ENCODE measurements at places on chromosomes 3 and 15. TPM values are rescaled to one million over a fixed set of nuclear protein-coding genes. Genes with fewer than 3 reads are reported as not detected.

Gene IFRD2
- total RNA-seq: 38.9 TPM

Gene POLQ
- total RNA-seq: 2.9 TPM

Gene SLC9C1
- not detected for total RNA-seq

Gene IL16
- total RNA-seq: 2.0 TPM

Gene SLC12A6
- total RNA-seq: 25.5 TPM

Gene ZFAND6
- 49.3 TPM for total RNA-seq

Gene ISL2
- total RNA-seq: not detected

Gene SYNM
- 22.1 TPM for total RNA-seq

- no peaks in the 10 kb centered on the region for H3K36me3 ChIP-seq
- peaks cover 17% of the 10 kb centered on the region for H3K4me1 ChIP-seq
- no peaks in the 10 kb centered on the region for H3K27me3 ChIP-seq
These were observed 39.8 kb downstream of the ZFAND6 start for GRCh38 chr15:80099241-80099640.

DNA sequence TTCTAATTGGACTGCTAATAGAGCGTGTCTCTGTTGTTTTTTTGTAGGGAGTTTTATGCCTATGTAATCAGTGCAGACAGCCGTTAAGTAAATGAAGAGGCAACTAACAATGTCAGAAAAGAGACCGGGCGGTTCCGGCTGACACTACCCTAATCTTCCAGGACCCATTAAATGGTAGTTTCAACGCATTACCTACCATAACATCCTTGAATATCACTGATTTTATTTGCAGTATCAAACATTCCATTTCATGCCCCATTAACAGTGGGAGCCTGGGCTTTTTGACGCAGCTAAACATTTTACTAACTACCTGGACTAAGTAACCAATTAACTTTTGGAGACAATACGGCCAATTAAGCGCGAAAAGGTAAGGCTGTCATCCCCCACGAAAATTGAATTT lies 832.9 kb upstream of the NR2F2 start:
- H3K4me3 ChIP-seq: no peak overlapping the region
- no peaks in the 10 kb centered on the region for H3K27me3 ChIP-seq
- H3K27ac ChIP-seq: no peak overlapping the region
- H3K4me1 ChIP-seq: peaks cover 6% of the 10 kb centered on the region

GRCh38 chr3:29721789-29722188 lies 440.9 kb downstream of the RBMS3 start:
- no peak overlapping the region for H3K27ac ChIP-seq
- H3K27me3 ChIP-seq: no peaks in the 10 kb centered on the region
- peaks cover 13% of the 10 kb centered on the region for H3K4me1 ChIP-seq

DNA sequence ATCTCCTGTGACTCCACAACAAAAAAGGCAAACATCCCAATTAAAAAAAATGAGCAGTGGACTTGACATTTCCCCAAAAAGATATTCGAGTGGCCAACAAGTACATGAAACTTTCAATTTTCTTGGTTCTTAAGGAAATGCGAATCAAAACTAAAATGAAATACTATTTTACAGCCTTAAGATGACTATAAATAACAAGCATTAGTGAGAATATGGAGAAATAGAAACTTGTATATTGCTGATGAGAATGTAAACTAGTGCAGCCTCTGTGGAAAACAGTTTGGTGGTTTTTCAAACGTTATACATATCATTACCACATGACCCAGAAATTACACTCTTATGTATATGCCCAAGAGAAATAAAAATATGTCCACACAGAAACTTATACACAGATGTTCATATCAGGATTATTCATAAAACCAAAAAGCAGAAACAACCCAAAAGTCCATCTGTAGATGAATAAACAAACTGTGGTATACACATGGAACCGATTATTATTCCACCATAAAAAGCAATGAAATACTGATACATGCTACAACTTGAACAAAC lies 153.2 kb upstream of the GPR149 start:
- no peaks in the 10 kb centered on the region for H3K36me3 ChIP-seq
- H3K27ac ChIP-seq: no peak overlapping the region
- no peak for DNase-seq
- no peaks in the 10 kb centered on the region for H3K4me1 ChIP-seq
- no peak overlapping the region for H3K4me3 ChIP-seq
- no peaks in the 10 kb centered on the region for H3K27me3 ChIP-seq

DNA sequence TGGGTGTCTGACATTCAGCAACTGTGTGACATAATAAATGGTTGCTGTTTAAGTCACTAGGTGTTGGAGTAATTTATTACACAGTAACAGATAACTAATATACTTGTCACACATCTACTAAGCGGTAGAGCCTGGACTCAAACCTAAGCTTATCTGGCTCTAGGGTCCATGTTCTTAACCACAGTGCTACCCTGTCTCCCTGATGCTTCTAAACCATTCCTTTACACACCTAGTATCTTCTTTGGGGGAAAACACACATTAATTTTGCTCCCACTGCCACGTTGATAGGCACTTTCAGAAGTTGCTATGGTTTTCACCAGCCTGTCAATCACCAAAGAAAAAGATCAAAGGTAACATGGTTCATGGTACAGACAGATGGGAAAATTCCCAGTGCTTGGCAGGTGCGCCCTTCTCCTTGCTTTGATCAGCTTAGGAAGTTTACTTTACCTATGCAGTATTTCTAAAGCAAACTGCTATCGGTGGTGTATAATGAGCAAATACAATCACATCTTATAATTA lies 150.8 kb downstream of the PDZRN3 start:
- H3K4me3 ChIP-seq: no peak overlapping the region
- H3K27ac ChIP-seq: no peak overlapping the region
- H3K27me3 ChIP-seq: no peaks in the 10 kb centered on the region
- DNase-seq: no peak

DNA sequence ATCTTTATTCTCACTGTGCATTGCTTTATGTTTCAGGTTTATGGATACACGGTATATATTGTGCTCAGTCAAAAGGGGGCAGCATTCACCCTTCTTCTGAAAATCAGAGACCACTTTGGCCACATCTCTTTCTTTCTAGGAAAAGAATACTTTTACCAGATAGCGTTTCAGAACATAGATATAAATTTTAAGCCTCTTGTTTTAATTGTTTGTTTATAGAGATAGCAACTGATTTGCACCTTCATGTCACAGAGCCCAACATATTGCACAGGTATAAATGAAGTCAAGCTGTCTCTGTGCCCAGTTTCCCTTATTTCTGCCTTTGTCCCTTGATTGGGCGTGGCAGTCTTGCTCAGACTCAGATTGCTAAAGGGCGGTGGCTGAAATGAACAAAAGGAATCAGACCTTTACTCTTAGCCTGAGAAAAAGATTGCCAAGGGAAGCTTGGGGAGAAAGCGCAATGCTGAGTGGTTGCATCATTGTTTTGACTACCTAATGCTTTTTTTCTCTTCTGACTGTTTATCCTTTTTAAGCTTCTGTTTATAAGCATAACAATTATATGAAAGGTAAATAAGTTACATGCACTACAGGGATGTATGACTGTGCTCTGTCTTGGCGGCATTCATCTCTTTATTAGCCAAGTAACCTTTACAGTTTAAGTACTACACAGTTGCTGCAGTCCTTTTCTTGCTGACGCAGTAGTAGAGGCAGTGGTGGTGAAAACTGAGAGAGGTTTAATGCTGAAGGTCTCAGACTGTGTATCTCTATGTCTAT lies 70.8 kb upstream of the ZBTB20 start:
- no peaks in the 10 kb centered on the region for H3K27me3 ChIP-seq
- peaks cover 15% of the 10 kb centered on the region for H3K4me1 ChIP-seq
- H3K27ac ChIP-seq: peak overlapping the region; percentile 82
- peaks cover under 1% of the 10 kb centered on the region for H3K36me3 ChIP-seq

DNA sequence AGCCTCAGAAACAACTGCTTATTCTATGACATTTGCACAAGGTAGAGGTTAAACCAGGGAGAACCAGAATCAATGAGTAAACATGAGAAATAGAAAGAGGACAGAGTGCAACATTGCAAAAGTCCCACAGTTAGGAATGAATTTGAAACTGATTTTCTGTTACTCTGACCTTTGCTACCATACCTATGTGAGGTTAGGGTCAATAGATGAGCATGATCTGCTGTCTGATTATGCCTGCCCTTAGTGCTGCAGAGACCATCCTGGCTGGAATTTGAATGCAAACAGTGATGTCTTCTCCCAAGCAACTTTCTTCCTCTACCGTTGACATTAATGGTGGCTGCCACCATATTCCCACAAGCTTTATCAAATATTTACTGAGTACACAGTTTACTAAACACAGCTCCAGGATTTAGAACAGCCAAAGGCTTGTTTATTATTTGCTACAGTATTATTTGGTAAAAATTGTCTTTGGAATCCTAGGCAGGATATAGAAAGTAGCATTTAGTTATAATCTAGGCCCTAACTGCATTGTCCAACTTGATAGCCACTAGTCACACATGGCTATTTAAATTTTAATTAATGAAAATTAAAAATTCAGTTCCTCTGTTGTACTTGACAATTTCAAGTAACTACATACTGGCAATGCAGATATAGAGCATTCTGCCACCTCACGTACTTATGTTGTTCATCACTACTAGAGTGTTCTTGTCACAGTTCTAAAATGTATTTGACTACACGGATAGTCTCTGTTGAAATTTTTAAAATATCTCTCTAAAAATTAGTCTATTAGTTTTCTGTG lies 8.9 kb upstream of the CLDN1 start:
- no peaks in the 10 kb centered on the region for H3K36me3 ChIP-seq
- no peak overlapping the region for H3K27ac ChIP-seq
- H3K4me3 ChIP-seq: no peak overlapping the region

GRCh38 chr3:59286791-59287531 lies 237.1 kb upstream of the CFAP20DC start:
- no peaks in the 10 kb centered on the region for H3K36me3 ChIP-seq
- H3K4me1 ChIP-seq: peaks cover 25% of the 10 kb centered on the region
- no peak for DNase-seq
- H3K27ac ChIP-seq: peak overlapping the region; percentile 24

DNA sequence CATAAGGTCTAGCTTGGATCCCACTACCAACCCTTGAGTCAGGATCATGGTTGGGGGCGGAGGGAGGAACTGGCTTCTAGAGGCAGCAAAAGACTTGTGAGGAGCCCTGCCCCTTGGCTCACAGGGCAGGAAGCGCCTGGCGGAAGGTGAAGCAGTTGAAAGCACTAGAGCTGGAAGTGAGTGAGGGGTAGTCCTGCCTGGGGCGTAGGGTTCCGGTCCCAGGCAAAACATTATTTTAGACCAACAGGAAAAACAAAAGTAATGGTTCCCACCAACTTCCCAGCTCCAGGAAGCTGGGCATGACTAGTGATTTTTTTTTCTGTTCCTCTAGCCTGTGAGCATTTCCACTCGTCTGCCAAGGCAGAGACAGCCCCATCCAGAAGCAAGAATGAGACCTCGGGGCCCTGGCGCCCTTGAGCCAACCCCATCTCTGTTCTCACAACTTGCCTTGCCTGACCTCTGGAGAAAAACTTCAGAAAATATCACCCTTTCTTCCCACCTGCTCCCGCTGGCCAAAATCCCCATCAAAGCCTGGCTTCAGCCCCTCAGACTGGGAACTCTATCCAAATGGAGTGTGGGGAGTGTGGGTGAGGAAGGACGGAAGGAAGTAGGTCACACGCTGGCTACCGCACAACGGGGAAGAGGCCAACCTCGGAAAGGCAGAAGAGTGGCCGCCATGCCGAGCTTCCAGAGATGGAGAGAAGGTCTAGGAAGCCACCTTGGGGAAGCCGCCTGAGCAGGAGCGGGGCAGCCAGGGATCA lies 57.5 kb downstream of the RBPMS2 start:
- peak; percentile 47 for DNase-seq
- H3K27ac ChIP-seq: no peak overlapping the region
- H3K4me1 ChIP-seq: peaks cover 10% of the 10 kb centered on the region
- H3K36me3 ChIP-seq: no peaks in the 10 kb centered on the region
- no peak overlapping the region for H3K4me3 ChIP-seq

- no peak overlapping the region for H3K4me3 ChIP-seq
- H3K36me3 ChIP-seq: no peaks in the 10 kb centered on the region
- H3K27ac ChIP-seq: no peak overlapping the region
- H3K4me1 ChIP-seq: peaks cover 8% of the 10 kb centered on the region
- DNase-seq: no peak
These were observed 17.4 kb upstream of the MYH15 start for GRCh38 chr3:108527817-108528216.

DNA sequence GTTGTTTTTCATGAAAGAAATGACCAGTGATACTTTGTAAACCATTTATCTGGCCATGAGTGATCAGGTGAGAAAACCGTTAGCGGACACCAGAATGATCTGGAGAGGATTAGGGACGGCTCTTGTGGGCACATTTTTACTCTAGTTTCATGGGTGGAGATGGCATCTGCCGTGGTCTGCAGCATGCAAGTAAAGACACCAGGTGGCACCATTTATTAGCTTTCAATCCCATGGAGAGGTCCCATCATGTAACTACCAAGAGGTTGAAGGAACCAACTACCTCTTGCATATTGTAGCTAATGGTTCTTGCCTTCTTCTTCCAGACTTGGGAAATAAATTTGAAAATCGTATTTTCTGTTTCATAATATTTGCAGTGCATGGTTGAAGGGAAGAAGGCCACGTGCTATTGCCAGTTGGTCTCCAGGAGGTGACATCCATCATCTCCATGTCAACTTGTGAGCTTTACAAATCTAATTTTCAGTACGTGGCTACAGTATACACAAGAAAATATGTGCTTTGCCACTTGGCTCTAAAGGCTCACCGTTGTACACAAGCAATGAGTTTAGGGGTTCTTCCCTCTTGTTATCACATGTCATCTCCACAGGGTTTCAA lies 1.5 kb upstream of the MAPKBP1 start:
- no peak for DNase-seq
- H3K27ac ChIP-seq: peak overlapping the region; percentile 92
- H3K4me3 ChIP-seq: peak overlapping the region; percentile 80
- peaks cover 1% of the 10 kb centered on the region for H3K36me3 ChIP-seq
- H3K4me1 ChIP-seq: peaks cover 43% of the 10 kb centered on the region
- no peaks in the 10 kb centered on the region for H3K27me3 ChIP-seq

DNA sequence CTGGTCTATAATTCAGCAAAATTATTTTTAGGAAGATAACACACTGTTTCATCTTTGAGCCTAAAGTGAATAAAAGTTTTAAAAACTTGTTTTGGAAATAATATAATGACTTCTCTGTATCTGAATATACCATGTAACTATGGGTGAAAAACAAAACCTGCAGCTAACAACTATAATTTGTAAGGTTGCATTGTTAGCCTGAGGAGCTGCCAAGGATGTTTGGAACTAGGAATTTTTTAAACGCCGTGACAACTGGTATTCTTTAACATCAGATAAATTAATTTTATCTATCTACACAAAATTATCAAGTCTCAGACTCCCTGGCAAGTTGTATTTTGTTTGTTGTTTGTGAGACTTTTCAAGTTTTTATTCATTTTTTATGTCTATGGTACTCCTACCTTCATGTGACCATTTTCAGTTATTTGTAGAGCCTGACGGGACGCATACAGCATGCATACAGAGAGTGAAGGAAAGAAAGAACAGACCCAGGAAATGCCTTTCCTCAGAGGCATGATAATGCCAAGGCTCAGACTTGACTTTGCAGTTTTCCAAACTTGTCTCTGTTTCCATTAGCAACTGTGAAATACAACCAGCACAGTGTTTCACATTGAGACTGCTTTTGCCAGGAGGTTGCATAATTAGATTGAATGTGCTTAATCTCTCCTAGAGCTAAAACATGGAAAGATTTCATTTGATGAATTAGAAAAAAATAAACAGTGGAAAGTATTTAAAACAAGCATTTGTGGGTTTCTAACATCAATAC lies 60.8 kb upstream of the ARHGEF26 start:
- DNase-seq: no peak
- H3K27ac ChIP-seq: peak overlapping the region; percentile 87
- peaks cover 22% of the 10 kb centered on the region for H3K4me1 ChIP-seq

- H3K4me3 ChIP-seq: peak overlapping the region; percentile 82
- H3K36me3 ChIP-seq: no peaks in the 10 kb centered on the region
- peaks cover 60% of the 10 kb centered on the region for H3K4me1 ChIP-seq
- H3K27me3 ChIP-seq: no peaks in the 10 kb centered on the region
- DNase-seq: no peak
These were observed 1.1 kb upstream of the PPP1R2 start for GRCh38 chr3:195544230-195544536.

Measured in chondrocyte (in vitro differentiated cells).